ENCODE measurements at places on chromosomes 1 and 21. TPM values are rescaled to one million over a fixed set of nuclear protein-coding genes. Genes with fewer than 3 reads are reported as not detected.

GRCh38 chr1:229412056-229412455 is 21.8 kb downstream of the ACTA1 start:
- no peak for DNase-seq

DNA sequence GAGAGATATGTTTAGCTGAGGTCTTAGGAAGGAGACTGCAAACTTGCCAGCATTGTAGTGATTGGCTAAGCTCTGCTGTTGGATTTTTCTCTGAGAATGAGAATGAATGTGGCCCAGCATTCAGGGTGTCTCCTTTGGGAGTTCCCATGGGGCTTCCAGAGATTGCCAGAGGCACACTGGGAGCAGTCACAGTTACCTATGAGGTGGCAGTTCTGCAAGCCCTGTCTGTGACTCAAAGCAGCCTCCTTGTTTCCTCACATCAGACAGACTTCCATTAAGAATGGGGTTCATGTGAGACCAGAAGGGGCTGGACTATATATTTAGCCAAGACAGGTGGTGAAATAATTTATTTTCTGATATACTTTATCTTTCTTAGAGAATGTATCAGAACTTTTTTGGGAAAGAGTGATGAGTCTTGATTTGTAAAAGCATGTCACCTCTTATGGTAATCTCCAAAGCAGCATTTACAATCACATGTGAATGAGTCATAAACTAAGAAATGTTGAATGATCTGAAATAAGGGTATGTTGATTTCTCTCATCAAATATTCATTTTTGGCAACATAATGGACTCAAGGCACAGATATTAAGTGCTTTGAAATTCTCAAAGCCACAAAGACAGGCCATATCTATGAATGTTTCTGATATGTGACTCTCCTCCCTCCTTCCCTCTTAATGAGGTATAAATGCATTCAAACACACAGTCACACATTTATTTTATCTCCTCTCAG is 9.5 kb upstream of the SLC19A2 start:
- DNase-seq, result peak; percentile 33

DNA sequence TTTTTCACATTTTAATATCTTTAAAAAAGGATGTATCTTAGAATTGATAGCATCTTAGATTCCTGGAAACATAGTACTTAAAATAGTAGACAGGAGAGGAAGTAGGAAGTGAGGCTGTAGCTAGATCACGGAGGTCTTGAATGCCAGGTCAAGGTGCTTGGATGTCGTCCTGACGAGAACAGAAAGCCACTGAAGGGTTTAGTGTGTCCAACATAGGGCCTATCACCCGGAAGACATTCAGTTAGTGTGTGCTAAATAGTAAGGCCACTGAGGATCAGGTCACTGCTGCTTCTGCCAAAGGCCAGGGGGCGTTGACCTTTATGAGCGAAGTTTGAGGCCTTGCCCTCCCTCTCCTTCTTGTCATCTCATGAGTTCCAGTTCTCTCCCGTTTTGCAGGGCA is 35.7 kb downstream of the RAB3B start:
- no peak for DNase-seq

GRCh38 chr1:76390456-76390855 is 315.9 kb downstream of the ST6GALNAC3 start:
- no peak for DNase-seq

- DNase-seq, result no peak
Observed at GRCh38 chr1:231485029-231485784, 43.3 kb upstream of the TSNAX start.

DNA sequence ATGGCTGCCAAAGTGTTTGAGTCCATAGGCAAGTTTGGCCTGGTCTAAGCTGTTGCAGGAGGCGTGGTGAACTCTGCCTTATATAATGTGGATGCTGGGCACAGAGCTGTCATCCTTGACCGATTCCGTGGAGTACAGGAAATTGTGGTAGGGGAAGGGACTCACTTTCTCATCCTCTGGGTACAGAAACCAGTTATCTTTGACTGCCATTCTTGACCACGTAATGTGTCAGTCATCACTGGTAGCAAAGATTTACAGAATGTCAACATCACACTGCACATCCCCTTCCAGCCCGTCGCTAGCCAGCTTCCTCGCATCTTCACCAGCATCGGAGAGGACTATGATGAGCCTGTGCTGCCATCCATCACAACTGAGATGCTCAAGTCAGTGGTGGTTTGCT is 215.8 kb upstream of the JUN start:
- DNase-seq, result no peak

DNA sequence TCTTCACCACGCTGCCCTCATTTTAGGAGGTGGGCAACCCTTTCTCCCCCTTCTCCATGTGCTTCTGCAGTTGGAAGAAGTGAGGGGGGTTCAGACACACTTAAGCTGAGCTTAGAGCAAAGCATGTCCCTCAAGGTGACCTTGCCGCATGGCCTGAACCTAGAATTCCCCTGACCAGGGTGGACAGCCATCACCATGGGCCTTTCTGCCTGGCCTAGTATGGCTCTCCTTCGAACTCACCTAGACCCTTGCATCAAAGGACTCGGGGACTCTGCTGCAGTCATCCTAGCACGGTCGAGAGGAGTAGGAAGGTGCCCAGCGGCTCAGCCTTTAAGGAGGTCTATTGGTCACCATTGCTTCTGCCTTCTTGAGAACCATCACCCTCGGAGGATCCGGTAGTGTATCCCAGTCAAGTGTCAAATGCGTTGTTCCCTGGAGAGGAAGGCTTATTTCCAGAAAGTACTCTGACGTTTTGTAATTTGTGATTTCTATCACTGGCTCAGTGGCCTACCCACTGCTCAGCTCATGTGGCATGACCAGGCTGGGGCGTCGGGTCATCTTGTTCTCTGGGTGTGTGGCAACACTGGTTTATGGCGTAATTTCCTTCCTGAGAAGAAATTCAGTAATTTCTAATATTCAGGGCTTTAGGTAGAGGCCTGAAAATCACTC is at the start of gene KCNE1:
Gene KCNE1 (minus strand): TSS at position 424 of the 669 bp plus-strand sequence. CDS start 62,576 bp downstream, outside the sequence.
- no peak for DNase-seq

GRCh38 chr1:167122568-167122967 is 28.7 kb downstream of the STYXL2 start:
- DNase-seq, result no peak

- DNase-seq, result no peak
Observed at GRCh38 chr1:224432146-224432545, 2.5 kb downstream of the WDR26 start.

DNA sequence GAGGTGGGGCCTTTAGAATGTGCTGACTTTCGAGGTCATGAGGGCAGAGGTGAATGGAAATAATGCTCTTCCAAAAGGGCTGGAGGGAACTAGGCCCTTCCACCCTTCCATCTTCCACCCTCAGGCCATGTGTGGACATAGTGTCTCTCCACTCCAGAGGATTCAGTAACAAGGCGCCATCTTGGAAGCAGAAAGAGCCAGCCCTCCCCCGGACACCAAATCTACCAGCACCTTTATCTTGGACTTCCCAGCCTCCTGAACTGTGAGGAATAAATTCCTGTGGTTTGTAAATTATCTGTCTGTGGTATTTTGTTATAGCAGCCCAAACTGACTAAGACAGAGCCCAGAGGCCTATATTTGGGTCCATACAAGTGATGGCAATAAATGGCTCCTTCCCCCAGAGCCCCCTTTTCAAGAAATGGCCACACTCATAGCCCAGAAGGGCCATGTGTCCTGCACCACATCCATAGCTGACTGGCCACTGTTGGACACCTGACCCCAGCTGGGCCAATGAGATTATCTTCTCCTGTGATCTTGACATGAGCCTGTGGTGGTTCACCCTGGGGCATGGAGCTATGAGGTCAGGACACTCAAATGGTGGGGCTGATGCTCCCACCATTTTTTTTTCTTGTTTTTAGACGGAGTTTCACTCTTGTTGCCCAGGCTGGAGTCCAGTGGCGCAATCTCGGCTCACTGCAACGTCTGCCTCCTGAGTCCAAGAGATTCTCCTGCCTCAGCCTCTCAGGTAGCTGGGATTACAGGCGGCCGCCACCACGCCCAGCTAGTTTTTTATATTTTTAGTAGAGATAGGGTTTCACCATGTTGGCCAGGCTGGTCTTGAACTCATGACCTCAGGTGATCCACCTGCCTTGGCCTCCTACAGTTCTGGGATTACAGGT is 114.9 kb downstream of the RRAGC start:
- DNase-seq, result no peak

- DNase-seq, result no peak
Observed at GRCh38 chr1:41243079-41243385, 926 bp upstream of the SCMH1 start.

- peak; percentile 37 for DNase-seq
Observed at GRCh38 chr1:64934115-64934877, 32.1 kb downstream of the JAK1 start.

- peak; percentile 25 for DNase-seq
Observed at GRCh38 chr1:49351768-49352167, 575.1 kb upstream of the BEND5 start.

DNA sequence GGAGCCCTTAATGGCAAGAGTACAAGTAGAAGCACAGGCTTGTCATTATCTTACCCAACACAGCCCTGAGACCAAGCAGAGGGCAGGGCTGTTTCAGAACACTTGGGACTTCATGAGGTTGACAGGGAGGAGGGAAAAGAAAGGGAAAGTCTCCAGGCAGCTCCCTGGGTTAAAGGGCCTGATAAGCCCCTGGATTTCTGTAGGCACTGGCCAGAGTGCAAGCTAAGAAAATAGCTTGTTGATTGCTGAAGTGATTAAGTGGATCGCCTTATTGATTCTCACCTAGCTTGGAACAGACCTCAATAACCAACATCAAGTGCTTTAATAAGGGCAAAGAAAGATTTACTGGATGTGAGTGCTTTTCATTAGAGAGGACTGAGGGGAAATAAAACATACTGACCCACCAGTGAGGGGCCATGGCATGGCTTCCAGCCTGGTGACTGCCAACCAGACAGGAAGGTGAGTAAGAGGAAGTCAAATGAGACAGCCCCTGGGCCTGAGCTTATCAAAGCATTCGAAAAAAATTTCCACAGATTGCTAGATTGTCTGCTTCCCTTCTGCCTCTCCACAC is 121.4 kb upstream of the NFIA start:
- DNase-seq, result no peak

- DNase-seq, result no peak
Observed at GRCh38 chr21:34203851-34204420, 130.6 kb downstream of the MRPS6 start.

DNA sequence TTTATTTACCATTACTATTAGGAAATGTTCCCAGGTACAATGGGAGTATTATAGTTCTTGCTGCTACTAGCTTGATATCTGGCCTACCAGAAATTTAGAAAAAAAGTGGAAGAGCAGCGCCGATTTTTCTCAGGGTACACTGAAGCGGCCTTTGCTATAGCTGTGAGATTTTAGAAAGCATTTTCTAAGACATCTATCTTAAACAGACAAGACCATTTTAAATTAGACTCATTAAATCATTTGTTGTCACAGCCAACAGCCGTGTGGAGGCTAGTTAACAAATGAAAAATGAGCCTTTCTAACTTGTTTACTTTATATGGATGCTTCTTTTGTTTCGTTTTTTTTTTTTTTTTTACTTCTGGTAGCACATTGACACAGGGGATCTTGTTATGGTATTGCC is 183.2 kb upstream of the ZRANB2 start:
- DNase-seq, result no peak

DNA sequence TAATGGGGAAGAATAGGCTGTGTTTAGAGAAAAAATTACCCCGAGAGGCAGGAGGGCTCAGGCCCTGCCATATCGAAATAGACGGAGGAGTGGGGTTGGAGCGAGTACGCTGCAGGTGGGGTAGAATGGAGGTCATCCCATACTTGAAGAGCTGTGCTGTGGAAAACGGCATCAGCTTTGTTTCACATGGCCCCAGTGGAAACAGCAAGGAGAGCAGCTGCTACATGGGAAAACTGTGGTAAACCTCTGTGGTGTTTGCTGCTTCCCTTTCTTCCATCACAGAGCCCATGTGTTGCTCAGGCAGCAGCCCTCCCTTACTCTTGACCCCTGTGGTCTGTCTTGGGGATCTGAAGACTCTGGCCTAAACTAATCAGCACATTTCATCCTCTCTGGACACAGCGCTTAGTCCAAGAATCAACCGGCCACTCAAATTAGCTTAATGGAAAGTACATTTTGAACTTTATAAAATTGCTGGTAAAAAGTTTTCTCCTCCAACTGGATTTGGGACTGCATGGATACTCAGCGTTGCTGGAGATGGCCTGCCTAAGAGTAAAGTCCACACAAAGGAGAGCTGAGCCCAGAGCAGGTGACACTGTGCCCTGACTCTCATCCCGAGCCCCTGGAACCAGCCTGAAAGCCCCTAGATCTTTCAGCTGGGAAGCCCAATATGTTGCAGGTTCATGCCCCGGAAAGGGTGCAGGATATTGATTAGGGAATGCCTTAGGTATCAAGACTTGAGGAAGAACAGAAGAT is 127.1 kb upstream of the GADD45A start:
- no peak for DNase-seq

GRCh38 chr1:94912263-94913184 is 14.4 kb downstream of the CNN3 start:
- no peak for DNase-seq

DNA sequence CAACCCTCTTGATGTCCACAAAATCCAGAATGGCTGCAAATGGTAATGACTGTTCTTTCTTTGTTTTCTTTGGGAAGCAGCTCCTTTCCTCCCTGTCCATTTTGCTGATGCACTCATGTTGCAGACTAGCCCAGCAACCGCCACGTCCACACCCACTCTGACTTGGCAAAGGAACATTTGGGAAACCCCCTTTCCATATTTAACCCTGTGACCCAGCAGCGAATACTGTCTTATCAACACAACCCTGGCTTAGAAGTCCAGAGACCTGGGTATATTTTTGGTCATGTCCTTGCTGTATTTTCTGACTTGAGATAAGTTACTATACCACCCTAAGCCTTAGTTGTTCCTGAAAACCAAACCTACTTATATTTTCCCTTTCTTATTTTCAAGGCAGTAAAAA is 18.1 kb upstream of the SHE start:
- DNase-seq, result peak; percentile 6

GRCh38 chr1:56917356-56917755 is 48.5 kb downstream of the C8B start:
- no peak for DNase-seq

- DNase-seq, result no peak
Observed at GRCh38 chr21:46411691-46412090, 47.0 kb upstream of the DIP2A start.

- no peak for DNase-seq
Observed at GRCh38 chr1:241647658-241648057, 4.4 kb upstream of the WDR64 start.

DNA sequence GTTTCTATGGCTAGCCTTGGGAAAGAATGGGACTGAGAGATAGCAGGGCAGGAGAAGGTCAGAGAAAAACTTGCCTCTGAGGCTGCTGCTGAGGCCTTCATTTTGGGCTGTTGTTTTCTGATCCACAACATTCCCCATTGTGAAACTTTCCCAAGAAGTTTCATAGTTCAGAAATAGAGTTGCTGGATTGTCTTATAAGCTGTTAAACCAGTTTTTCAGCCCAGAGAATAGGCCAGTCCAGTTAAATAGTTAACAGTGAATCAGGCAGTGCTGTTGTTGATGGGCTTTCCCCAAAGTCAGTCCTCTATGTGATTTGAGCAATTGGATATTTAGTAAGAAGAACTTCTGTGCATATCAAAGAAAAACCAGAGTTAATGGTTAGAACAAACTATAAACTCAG is 77.0 kb downstream of the C21orf91 start:
- DNase-seq, result peak; percentile 58

NIT1 gene
- total RNA-seq, result 45.9 TPM

ADAMTSL4 gene
- total RNA-seq, result 0.65 TPM

CXADR gene
- 18.3 TPM for total RNA-seq

TEDDM1 gene
- not detected for total RNA-seq

PRCC gene
- total RNA-seq, result 43.3 TPM

ITLN2 gene
- not detected for total RNA-seq

NTRK1 gene
- not detected for total RNA-seq

All from foreskin keratinocyte (primary cell).